ENCODE measurements at places on chromosomes 2 and 18. TPM values are rescaled to one million over a fixed set of nuclear protein-coding genes. Genes with fewer than 3 reads are reported as not detected.
A peak's percentile ranks its signal among the peaks of the same experiment; 100 is the strongest.

DNA sequence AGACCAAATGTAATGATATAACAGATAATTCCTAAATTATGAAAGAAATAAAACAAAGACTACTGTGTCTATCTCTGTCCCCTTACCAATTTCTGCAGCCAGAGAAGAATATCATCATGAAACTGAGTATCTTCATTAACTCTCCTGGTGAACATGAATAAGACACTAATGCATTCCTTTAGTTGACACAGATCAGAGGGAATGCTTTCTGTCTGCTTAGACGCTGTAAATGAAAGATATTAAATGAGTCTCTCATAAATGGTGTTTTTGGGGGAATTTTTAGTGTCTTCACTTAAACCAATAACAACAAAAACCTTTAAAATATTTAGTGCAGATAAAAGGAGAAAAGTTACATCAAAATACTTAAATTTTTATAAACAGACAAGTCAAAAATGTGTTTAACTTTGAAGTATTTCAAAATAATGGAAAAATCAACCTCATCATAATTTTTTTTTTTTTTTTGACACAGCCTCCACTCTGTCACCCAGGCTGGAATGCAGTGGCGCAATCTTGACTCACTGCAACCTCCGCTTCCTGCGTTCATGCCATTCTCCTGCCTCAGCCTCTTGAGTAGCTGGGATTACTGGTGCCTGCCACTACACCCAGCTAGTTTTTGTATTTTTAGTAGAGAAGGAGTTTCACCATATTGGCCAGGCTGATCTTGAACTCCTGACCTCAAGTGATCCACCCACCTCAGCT is 16.0 kb downstream of the EPG5 start:
- no peak for DNase-seq

DNA sequence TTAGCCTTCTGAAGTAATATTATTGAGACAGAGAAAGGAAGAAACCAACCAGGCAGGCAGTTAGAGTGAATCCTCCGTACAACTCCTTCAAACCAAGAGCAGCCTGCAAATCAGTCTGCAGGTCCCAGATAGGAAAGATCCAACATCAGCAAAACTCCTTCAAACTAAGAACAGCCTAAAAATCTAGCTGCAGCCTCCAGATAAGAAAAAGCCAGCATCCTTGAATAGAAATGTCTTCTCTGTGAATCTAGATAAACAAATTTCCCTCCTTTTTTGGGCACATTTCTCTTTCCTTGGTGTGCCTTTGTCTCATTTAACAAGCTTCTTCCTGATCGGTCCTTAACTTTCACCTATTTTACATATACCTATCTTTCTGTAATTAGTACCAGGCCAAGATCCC is 1004.6 kb upstream of the TMEFF2 start:
- no peak for DNase-seq

DNA sequence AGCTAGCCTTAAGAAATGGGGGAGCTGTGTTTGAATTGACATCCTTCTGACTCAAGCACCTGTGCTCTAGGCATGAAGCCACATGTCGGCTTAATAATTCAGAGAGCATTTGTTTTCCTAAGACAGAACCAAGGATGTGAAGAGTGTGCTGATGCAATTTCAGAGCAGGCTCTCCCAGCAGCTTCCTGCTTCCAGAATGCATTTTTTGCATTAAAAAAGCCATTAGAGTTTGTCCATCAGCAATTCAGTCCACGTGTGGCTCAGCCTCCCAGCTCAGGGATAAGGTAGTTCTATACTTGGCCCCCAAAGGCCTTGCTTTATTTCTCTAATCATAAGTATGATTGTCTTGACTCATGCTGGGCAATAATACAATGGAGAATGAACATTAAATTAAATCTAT is 37.7 kb downstream of the DOCK10 start:
- no peak for DNase-seq

DNA sequence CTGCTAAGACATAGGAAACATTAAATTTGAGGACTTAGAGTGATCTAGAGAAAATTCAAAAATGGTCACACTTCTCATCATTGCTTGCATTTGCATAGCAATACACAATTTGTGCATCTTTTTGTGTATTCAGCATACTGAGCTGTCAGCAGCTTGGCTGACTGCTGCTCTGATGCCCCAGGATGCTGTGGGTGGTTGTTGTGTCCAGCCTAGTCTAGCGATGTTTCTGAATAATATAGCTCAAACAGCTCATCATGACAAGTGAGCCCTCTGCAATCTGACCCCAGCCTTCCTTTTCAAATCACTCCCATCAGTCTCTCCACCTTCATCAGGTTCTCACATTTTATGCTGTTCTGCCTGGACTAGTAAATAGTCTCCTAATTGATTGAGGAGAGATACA is 483.7 kb upstream of the SPHKAP start:
- no peak for DNase-seq

DNA sequence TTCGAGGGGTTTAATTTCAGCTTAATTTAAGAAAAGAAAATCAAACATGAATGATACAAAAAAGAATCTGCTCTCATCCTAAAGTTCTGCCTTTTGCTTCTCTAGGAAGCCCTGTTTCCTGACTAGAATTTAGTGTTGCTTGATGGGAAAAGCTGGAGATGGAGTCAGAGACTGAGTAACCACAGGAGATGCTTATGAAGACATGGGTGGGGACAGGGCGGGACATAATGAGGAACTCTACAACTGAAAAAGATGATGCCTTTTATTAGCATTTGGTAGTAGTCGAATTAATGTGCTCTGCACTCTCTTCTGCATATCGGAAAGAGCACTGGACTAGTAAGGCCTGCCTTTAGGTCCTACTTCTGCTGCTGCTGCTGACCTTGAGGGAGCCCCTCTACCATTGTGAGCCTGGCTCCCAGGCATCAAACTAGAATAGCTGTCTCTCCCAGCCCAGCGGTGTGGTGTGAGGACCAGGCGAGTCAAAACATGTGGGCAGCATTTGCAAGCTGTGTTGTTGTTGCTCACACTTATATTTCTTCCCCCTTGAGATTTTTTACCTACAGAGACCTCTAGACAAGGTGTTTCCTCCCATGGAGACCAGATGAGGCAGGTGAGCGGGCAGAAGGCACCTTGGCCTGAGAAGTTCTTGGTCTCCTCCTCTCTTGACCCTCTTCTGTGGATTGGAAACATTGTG is 61.5 kb downstream of the INPP4A start:
- no peak for DNase-seq

- DNase-seq: no peak
Observed at GRCh38 chr2:120820953-120821279, 85.2 kb downstream of the GLI2 start.

- no peak for DNase-seq
Observed at GRCh38 chr18:51753365-51754057, 556.0 kb upstream of the MEX3C start.

GRCh38 chr2:146985753-146986152 is 859.1 kb upstream of the ACVR2A start:
- DNase-seq: no peak

DNA sequence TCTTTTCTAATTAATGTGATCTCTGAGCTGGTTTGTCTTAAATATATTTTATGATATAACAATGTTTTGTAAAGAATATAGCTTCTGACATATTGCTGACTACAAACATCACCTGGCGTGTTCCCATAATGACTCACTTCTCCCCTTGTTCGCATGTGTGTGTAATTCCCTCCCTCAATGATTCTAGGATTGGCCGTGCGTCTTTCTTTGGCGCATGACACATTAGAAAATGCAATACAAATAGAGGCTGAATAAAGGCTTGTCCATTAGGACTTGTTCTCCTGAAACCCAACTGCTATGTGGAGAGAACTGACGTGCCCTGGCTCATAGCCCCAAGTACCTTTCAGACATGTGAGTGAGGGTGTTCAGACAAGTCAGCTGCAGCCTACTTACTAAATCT is 159.7 kb upstream of the CDH20 start:
- no peak for DNase-seq

GRCh38 chr2:63698786-63699548 is 110.2 kb downstream of the MDH1 start:
- no peak for DNase-seq

GRCh38 chr2:97714084-97714949 is 941 bp downstream of the ZAP70 start:
- peak; percentile 3 for DNase-seq

DNA sequence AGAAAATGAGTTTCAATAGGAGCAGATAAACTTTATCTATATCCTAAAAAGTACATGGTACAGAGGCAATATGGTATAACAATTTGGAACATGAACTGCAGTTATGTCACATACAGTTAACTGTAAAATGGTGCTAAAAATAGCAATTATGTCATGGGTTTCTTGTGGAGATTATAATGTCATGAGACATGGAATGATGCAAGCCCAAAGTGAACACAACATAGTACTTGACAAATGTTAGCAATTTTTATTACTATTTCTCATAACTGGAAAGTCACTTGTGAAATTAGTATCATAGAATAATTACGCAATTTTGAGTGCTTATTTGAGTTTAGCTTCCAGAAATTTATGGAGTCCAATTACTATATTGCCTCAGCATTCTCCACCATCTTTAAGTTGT is 1263.4 kb downstream of the DSC3 start:
- no peak for DNase-seq

GRCh38 chr18:59464486-59464885 is 105.4 kb upstream of the LMAN1 start:
- no peak for DNase-seq

DNA sequence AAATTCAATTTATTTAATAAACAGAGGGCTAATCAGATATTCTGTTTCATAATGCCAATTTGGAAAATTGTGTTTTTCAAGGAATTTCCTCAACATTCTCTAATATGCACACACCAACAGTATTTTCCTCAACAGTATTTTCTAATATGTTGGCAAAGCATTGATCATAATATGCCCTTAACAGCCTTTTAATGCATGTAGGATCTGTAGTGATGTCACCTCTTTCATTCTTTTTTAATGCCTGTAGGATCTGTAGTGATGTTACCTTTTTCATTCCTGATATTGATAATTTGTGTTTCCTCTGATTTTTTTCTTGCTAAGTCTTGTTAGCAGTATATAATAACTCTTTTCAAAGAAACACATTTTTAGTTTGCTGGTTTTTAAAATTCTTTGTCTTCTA is 15.9 kb downstream of the VWA3B start:
- no peak for DNase-seq

DNA sequence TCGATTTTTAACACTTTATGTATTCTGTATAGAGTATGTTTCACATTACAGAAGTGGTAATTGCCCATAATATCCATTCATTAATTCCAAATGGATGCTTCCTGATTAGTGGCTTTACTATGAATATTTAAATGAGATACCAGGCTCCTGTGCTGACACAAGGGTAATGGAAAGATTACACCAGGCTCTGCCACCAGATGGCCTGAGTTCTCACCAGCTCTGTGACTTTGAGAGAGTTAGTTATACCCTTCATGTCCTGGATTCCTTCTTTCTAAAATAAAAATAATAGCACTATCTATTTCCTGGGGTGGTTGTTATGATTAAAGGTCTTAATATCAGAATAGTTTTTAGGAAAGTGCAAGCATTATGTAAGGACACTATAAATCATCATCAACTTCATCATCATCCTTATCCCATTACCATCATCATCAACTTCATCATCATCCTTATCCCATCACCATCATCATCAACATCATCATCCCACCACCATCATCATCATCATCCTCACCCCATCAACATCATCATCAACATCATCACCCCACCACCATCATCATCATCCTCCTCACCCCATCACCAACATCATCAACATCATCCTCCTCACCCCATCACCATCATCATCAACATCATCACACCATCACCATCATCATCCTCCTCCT is 151.8 kb downstream of the DNER start:
- DNase-seq: no peak

DNA sequence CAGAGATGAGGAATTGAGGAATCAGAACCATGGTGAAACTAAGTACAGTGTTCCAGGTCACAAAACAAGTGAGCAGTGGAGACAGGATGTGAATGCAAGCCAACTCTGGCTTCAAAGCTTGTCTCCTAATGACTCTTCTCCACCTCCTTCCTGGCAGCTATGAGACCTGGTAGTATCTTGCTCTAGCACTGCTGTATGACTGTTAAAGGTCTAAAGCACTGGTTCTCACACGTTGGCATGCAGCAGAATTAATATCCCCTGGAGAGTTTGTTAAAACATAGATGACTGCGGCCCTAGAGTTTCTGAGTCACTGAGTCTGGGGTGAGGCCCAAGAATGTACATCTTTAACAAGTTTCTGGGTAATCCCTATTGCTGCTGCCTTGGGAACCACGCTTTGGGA is 63.3 kb downstream of the SUCLG1 start:
- no peak for DNase-seq

- DNase-seq: no peak
Observed at GRCh38 chr2:109331896-109332848, 203.2 kb downstream of the SH3RF3 start.

GRCh38 chr2:150944315-150944714 is 317.3 kb downstream of the RBM43 start:
- DNase-seq: no peak

DNA sequence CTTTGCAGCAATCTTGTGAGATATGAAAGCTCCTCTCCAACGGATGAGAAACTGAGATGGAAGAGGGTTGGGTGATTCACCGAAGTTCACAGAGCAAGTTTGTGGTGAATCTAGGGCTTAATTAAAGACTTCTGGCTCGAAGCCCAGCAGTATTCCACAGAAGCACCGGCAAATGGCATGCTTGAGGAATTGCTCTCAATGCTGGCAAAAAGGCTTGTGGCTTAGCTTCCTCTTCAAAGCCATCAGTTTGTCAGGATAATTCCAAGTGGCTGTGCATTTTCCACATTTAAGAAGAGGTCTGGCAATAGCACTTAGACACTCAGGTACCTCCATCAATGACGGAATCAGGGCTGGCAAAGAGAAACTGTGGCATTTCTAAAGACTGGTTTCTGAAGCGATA is 98.7 kb upstream of the SLC66A3 start:
- DNase-seq: no peak

DNA sequence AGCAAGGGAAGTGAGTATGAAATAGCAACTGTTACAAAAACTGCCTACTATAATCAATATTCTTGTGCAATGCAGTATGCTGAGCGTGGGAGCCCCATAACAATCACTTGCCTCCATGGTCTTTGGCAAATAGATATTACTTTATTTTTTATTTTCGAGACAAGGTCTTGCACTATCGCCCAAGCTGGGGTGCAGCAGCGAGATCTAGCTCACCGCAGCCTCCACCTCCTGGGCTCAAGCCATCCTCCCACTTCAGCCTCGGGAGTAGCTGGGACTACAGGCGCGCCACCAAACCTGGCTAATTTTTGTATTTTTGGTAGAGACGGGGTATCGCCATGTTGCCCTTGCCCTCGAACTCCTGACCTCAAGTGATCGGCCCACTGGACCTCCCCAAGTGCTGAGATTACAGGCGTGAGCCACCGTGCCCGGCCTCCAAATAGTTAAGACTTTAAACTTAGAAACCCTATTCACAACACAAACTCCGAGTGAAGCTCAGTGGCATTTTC is 1.2 kb upstream of the CCNT2 start:
- no peak for DNase-seq

- no peak for DNase-seq
Observed at GRCh38 chr18:21084511-21085078, 27.0 kb downstream of the ROCK1 start.

APLF gene
- 4.4 TPM for total RNA-seq

GKN2 gene
- total RNA-seq: not detected

DSG4 gene
- not detected for total RNA-seq

ATP8B1 gene
- 0.07 TPM for total RNA-seq

CXCR4 gene
- 215 TPM for total RNA-seq

POTEI gene
- 1.4 TPM for total RNA-seq

HJURP gene
- total RNA-seq: 6.9 TPM

PIGN gene
- 10.2 TPM for total RNA-seq
